ENCODE measurements at places on chromosomes 12 and 14.

GRCh38 chr12:68374307-68374982 is 42.3 kb upstream of the MDM1 start:
- DNase-seq, result peak; percentile 18

DNA sequence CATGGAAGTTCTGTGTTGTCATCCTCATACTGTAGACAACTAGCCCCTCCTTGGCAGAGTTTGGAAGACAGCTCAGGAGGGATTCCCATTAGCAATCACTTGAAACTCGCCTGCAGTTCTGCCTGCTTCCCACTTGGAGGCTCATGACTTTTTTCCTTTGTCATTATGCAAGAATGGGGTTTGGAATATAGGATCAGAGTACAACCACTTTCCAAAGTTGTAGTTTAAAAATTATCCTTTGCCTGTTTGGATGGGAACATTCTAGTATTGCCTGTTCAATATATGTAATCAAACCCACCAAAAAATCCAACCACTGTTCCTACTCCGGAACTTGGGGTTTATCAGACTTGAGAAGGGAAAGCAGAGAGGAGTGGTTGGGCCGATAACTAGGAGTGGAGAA is 2.1 kb upstream of the GPD1 start:
- DNase-seq, result no peak

DNA sequence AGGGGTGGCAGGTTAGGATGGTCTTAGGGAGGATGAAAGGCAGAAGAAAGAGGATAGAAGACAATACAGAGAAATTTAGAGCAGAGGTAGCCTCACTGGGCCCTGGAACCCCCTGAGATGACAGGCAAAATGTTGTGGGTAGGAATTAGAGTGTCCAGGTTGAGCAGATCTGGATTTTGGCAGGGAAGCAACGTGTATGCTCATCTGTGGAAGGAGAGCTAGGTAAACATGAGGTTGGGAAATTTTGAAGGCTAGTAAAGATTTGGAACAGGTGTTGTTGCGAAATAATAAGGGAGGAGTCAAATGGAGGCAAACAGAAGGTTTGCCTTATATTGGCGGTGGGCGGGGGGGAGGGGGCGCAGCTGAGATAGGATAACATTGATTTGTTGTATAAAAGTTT is 5.3 kb downstream of the HSD17B6 start:
- no peak for DNase-seq

DNA sequence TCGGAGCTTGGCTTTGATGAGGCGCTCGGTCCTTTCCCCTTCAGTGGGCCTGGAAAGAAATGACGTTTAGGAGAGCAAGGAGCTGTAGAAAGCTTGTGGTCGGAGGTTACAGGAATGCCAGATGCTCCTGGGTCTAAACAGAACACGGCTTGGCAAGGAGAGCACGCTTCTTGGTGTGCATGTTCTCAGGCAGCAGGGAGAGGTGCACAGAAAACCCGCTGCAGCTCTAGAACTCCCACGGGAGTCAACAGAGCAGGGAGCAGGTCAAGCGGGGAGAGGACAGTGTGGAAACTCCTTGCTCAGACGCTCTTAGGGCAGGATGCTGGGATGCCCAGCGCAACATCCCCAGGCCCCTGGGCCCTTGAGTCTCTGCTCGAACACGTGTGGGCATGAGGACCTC is 51.0 kb downstream of the SSH1 start:
- DNase-seq, result no peak

DNA sequence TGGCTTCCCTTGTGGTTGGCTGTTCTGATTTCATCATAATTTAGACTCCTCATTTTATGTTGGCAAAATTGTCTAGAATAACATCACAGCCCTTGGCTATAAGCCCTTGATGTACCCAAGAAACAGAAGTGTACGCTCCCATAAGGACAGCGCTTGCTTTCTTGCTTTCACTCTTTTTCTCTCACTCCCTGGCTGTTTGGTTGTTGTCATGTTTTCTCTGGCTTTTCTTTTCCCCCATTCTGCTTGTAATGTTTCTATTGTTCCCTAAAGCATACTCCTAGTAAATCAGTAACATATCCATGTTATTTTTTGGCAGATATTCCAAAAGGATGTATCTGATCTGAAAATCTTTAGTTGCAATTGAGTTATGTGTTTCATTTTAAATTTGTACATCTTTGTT is 530.5 kb downstream of the NOVA1 start:
- no peak for DNase-seq

- DNase-seq, result no peak
Measured at GRCh38 chr12:60710246-60710645, 1114.4 kb downstream of the SLC16A7 start.

- no peak for DNase-seq
Measured at GRCh38 chr14:71135496-71135895, 228.2 kb downstream of the PCNX1 start.

- no peak for DNase-seq
Measured at GRCh38 chr14:81889529-81889928, 355.9 kb upstream of the SEL1L start.

DNA sequence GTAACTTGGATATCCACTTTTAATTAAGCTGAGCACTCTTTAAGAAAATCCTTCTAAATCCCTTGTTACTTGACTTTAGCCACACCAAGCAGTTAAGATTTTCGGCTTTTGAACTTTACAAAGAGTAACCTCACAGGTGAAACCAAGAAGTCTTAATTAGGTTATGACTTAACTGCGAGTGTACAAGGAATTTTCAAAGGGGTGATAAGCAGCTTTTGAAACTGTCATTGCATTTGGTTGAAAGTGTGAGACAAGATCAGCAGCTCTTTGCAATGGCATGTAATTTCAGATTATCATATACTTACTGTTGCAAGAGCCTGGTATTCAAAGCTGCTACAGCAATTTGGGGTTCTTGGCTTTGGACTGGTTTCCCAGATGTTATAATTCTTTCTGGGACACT is 137.5 kb downstream of the TMEM117 start:
- no peak for DNase-seq

DNA sequence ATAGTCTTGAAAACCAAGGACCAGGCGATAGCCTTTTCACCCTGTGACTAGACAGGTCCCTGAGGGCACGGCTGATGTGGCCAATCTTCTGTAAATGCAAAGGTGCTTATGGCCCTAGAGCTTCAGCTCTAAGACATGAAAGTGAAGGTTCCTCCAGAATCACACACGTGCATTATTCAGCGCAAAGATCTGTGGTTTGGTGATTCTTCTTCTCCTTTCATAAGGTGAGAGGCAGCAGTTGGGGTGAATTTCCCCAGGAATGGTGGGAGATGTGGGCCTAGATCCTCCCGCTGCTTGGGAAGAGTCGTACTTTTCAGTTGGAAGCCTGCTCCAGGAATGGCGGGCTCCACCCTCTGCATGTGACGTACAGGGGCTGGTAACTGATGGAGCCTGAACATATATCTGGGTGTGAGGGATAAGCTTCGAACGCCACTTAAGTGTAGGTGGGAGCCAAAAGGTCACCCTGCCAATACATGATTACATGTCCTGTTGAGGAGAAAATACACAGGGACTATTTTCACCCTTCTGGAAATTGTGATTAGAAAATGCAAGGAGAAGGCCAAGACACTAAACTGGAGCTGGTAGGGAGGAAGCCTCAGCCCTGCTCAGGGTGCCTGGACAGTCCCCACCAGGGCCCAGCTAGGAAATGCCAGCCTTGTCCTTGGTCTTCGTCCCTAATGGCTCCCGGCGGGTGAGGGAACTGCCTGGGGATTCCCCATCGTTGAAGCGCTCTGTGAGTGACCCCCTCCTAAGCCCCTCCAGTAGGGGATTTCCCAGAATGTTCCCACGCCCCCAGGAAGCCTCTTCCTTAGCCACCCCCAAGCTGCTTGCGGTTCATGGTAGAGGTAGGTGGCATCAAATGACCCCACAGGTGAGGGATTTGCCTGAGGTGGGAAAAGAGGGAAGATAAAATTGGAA is 17.6 kb downstream of the BATF start:
- DNase-seq, result no peak

- DNase-seq, result no peak
Measured at GRCh38 chr14:56027916-56028712, 90.1 kb upstream of the PELI2 start.

- DNase-seq, result no peak
Measured at GRCh38 chr14:38973083-38973700, 129.8 kb downstream of the SEC23A start.

DNA sequence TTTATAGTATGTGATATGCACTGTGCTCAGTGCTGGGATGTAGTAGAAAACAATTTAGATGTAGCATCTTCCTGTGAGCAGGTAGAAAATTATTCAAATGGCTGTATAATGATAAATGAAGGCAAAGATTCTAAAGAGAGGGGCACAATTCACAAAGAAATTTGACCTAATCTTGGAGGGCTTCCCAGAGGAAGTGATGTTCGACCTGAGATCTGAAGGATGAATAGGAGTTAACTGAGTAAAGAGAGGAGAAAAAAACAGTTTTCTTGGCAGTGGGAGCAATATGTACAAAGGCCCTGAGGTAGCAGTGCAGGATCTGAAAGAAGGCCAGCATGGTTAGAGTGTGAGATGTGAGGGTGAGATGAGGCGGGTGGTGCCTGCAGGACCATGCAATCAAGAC is 15.2 kb downstream of the RPH3A start:
- DNase-seq, result no peak

DNA sequence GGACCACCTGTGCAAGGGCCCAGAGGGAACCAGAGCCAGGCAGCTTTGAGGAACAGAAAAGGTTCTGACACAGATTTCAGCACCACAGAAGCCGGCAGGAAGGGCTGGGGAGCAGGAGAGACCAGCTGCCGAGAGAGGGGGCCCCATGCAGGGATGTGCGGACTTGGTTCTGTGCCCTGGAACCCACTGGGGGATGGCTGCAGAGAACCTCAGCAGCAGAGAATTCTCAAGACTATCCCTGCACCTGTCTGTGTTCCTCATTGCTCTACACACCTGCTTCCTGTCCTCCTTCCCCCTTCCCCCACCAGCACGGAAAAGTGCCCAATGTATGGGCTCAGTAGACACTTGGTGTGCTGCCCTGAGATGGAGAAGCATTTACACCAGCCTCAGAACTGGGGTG is 3.2 kb downstream of the SERPINA9 start:
- DNase-seq, result no peak

DNA sequence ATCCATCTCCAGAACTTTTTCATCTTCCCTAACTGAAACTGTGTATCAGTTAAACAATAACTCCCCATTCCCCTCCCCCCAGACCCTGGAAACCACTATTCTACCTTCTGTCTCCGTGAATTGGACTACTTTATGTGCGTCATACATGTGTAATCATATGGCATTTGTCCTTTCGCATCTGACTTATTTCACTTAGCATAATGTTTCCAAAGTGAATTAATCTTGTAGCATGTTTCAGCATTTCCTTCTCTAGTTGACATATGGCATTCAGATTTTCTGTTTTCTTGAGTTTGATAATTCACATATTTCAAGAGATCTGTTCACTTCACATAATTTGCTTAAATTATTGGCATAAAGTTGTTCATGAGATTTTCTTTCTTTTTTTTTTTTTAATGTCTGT is 9.8 kb downstream of the CYP46A1 start:
- DNase-seq, result no peak

DNA sequence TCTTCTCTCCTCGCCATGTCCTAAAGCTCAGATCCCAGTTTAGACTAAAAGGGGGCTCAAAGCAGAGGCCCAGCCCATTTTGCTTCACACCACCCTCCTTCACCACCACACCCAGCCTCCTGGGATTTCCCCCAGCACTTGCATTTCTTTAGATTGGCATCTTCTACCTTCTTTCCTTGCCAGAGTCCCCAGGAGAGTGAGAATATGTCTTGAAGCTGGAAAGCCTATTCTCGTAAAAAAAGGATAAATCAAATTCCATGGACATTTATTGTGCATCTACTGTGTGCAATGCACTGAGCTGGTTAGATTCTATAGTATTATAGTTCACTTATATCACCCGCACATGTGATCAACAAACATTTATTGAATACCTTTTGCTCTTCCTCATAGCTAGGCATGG is 10.2 kb downstream of the FBXW8 start:
- no peak for DNase-seq

- no peak for DNase-seq
Measured at GRCh38 chr14:30297876-30298795, 260.8 kb upstream of the G2E3 start.

- DNase-seq, result no peak
Measured at GRCh38 chr14:24081739-24082211, 10.4 kb downstream of the CPNE6 start.

DNA sequence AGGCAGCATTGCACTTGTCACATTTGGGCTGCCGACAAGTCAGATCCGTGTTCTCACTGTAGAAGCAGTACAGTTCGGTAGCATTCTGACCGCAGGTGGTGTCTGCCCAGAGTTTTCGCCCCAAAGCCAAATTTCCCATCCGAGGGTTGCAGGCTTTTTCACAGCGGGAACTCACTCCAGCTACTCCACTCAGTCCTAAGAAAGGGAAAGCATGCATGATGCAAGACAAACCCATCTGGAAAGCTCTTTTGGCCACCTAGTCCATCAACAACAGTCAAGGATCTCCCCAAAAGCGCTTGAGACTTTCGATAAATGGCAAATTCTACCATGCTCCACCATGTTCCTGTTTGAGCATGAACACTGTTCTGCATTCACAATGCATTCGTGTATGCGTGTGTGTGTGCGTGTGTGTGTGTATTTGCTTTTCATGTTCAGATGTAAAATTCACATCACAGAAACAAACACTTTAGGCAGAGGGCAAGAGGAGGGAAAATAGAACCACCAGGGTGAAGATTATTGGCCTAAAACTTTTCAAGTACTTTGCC is 3.2 kb downstream of the NTN4 start:
- no peak for DNase-seq

- DNase-seq, result no peak
Measured at GRCh38 chr14:61847861-61848260, 85.6 kb downstream of the SNAPC1 start.

DNA sequence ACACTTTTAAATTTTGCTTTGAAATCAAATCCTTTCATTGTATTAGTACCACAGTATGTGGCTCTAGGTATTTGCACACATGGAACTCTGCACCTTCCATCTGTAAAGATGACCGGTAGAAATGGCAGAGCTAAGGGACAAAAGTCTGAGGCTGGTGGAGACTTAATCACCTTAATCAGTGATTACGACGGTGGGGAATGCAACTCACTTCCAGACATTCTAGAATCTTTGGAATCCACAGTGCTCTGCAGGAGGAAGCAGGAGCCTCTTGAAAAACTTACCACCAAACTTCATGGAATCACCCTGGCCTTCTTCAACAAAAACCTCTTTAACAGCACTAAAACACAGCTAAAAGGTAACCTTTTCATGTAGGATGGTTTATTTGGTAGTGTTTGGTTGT is 3.9 kb upstream of the DACT1 start:
- DNase-seq, result no peak

- DNase-seq, result no peak
Measured at GRCh38 chr14:101761881-101762529, 496 bp downstream of the PPP2R5C start.

- no peak for DNase-seq
Measured at GRCh38 chr12:14200598-14200997, 164.9 kb upstream of the ATF7IP start.

- no peak for DNase-seq
Measured at GRCh38 chr14:94390372-94391086, 2.1 kb upstream of the SERPINA1 start.

GRCh38 chr14:96586056-96586455 is 83.9 kb downstream of the PAPOLA start:
- DNase-seq, result no peak

GRCh38 chr12:56160894-56161689 is 2.9 kb downstream of the MYL6 start:
- DNase-seq, result no peak

All from stimulated activated CD4-positive, alpha-beta T cell treated with anti-CD3 and anti-CD28 coated beads, TNF-alpha, amount 100 ng/mL, for 1 hour (primary cell).